Kidney epithelial cell (primary cell): ENCODE measurements at places on chromosomes 6 and 20. TPM values are rescaled to one million over a fixed set of nuclear protein-coding genes. Genes with fewer than 3 reads are reported as not detected.

DNA sequence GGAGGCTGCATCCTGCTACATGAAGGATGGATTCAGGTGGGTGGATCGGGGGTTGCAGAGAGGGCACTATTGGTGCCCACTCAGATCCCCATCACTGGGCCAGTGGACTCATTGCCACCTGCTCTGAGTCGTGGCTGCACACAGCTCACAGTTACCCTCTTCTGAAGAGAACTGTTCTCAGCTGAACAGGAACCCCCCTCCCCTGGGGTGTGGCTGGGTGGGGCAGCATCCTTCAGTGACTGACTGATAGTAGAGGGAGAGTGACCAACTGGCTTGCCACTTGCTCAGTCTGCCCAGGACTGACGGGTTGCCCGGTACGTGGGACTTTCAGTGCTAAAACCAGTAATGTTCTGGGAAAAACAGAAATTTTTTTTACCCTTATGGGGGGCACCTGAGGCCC, 494.0 kb upstream of the CHD6 start:
- no peak for DNase-seq

GRCh38 chr6:40312213-40313015, 274.8 kb downstream of the LRFN2 start:
- no peak for DNase-seq

- no peak for DNase-seq
Measured at GRCh38 chr6:5761370-5761769, 245.4 kb downstream of the NRN1 start.

- no peak for DNase-seq
Measured at GRCh38 chr20:49397525-49397924, 84.9 kb downstream of the KCNB1 start.

The HLA-DQA1 gene
- total RNA-seq = 0.21 TPM in 2 replicates
